Ammon's horn (tissue), 1 donor: ENCODE measurements at places on chromosomes 3 and 15.

GRCh38 chr3:187997490-187997889, 156.5 kb upstream of the LPP start:
- DNase-seq = peak; percentile 12

DNA sequence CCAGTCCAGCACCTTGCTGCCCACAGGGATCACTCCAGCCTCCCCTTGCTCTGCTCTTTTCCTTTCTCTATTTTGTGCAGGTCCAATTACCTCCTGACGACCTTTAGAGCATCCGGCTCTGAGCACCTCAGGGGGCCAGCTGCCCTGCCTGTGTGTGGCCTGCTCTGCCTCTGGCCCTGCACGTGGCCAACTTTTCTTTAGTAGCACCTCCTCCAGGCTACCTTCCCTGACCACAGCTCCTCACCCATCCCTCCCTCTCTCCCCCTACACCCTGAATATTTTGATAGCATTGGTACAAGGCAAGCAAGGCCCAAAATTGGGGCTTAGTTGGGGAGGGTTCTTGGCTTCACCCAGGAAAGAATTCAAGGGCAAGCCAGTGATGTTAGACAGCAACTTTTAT, 66.9 kb upstream of the PRR20G start:
- no peak for DNase-seq

DNA sequence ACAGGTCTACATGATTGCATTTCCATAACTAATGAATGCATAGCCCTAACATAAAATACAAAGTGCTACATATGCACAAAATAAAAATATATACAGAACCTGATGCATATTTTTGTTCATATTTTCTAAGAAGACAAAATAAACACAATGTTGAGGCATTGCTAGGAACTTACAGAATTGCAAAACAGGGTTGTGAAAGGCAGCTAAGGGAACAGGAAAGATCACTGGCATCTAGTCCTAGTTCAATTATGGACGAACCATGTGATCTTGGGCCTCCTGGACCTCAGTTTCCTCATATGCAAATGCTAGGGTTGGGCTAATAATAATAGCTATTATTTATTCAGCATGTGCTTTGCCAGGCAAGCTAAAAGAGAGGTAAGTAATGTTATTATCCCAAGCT, 15.5 kb upstream of the NCEH1 start:
- no peak for DNase-seq

DNA sequence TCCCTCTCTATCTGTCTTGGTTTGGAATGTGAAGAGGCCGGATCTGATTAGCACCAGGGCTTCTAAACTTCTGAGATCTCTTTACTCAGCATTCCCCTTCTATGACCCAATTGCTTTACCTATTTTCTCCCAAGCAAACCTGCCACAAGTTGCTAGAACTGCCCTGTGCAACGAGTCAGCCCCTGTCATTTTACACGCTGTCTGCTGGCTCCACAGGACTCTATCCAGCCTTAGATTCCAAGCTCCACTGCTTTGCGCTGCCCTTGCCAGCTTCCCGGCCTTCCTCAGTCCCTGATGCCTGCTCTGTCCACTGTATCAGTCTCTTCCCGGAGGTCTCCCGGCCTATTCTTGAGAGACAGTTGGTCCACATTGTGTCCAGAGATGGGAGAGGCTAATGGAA, 12.3 kb downstream of the CEP19 start:
- DNase-seq = no peak

DNA sequence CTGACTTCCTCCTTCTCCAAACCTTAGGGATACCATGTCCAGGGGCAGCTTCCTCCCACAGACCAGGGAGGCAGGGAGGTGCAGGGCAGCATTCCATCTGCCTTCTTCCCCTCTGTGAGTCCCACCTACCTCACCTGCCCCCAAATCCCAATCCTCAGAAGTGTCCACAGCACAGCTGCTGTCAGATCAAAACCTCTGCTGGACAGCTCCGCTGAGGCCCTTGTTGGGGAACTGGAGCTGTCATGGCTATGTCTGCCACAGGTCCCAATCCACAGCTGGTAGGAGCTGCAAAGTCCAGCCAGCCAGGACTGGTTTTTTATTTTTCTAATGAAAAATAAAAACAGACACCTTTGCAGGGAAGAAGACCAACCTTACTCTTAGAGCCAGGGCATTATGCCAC, 40.7 kb upstream of the TBC1D21 start:
- DNase-seq = no peak

DNA sequence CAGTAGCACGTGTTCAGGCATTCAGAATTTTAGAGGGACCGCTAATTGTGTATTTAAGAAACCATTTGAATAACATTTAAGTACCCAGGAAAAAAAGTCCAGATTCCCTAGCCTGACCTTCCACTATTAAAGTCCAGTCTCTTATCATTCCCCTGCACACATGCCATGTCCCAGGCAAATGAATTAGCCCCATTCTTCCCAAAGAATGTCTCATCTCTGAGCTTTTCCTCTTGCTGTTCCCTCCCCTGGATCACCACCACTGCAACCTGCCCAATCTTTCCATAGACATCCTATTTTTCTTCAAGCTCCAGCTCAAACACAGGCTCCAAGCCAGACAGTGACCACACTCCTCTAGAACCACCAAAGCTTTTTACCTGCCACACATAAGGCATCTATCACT, 25.9 kb downstream of the PLD1 start:
- DNase-seq = no peak

DNA sequence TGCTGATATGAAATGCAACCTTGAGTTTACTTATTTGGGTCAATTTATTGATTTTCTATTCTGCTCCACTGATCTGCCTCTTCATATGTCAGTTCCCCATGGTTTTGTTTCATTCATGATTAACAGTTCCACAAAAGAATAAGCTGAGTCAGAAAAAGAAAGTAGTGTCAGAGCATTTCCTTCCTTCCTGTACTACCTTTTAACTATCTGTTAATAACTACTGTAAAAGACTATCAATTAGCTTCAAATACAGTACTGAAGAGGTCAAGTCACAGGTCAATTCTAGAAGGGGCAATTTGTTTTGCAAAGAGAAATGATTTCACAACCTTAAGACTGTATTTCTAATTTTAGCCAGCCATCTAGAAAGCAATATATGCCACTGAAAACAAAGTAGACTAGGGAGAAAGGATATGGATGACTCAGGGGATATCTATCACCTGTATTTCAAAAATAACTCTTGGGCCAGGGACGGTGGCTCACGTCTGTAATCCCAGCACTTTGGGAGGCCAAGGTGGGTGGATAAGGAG, 129.5 kb downstream of the TFDP2 start:
- no peak for DNase-seq

DNA sequence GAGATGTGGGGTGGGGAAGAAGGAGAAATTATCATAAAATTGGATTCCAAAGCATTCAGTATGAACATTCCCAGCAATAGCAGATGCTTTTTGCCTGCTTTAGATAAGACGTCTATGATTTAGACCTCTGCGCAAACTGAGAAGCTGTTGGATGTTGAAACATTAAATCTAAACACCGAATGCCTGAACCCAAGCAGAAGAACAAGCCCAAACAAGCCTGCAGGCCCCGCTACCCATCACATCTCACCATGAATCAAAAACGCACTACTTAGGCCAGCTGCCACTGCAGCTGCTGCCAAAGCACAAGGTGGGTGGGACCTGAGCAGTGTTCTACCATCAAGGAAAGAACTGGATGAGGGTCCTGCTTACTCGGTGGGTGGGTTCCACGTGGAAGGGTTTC, 24.4 kb upstream of the THBS1 start:
- no peak for DNase-seq

- DNase-seq = peak; percentile 12
Measured at GRCh38 chr3:56269755-56270535, 198.3 kb downstream of the ERC2 start.

GRCh38 chr3:137764001-137764433, at the start of gene SOX14:
Gene SOX14 (plus strand): TSS chr3:137764315. CDS start chr3:137764785, 470 bp downstream.
- no peak for DNase-seq
